Testis (tissue), 5 donors: ENCODE measurements at places on chromosomes 7 and 10. TPM values are rescaled to one million over a fixed set of nuclear protein-coding genes. Genes with fewer than 3 reads are reported as not detected.

Gene SPDYE9
- 7.3 TPM for total RNA-seq

Gene ZNF107
- 5.6 TPM for total RNA-seq

Gene ADAM8
- total RNA-seq: 12.8 TPM

Gene CDC14C
- 4.7 TPM for total RNA-seq

Gene MYH16
- 2.0 TPM for total RNA-seq

- DNase-seq: peak; percentile 39
Measured at GRCh38 chr7:123209786-123210185, 10.0 kb upstream of the SLC13A1 start.

GRCh38 chr7:109842386-109842785 is 1248.5 kb upstream of the LRRN3 start:
- DNase-seq: no peak
